ENCODE measurements at places on chromosomes 13 and 19. TPM values are rescaled to one million over a fixed set of nuclear protein-coding genes. Genes with fewer than 3 reads are reported as not detected.

The ACP7 gene
- total RNA-seq = 0.87 TPM

The MRPL4 gene
- total RNA-seq = 22.2 TPM

The CLEC4G gene
- not detected for total RNA-seq

The OR4F17 gene
- total RNA-seq = not detected

The SLC1A6 gene
- total RNA-seq = under 0.01 TPM

The PABPC3 gene
- 0.11 TPM for total RNA-seq

The LILRB5 gene
- total RNA-seq = not detected

The GRK1 gene
- total RNA-seq = not detected

The CD209 gene
- not detected for total RNA-seq

The ZNF616 gene
- total RNA-seq = 11.4 TPM

The RANBP3 gene
- total RNA-seq = 36.1 TPM

The APLP1 gene
- 6.7 TPM for total RNA-seq

The CYSLTR2 gene
- total RNA-seq = not detected

The ERICH6B gene
- total RNA-seq = not detected

The GJB2 gene
- total RNA-seq = not detected

The CAPN12 gene
- not detected for total RNA-seq

The PSG1 gene
- total RNA-seq = 0.62 TPM

The SYDE1 gene
- 25.1 TPM for total RNA-seq

The ZNF607 gene
- 6.7 TPM for total RNA-seq

The GPR18 gene
- not detected for total RNA-seq

The KXD1 gene
- total RNA-seq = 68.0 TPM

The LSM14A gene
- 68.5 TPM for total RNA-seq

The SLITRK6 gene
- 0.22 TPM for total RNA-seq

The STX10 gene
- total RNA-seq = 72.9 TPM

The PCDH20 gene
- total RNA-seq = not detected

The RELB gene
- 10.2 TPM for total RNA-seq

The EVI5L gene
- 23.0 TPM for total RNA-seq

The CLDND2 gene
- not detected for total RNA-seq

The ZNF260 gene
- total RNA-seq = 9.2 TPM

The ADAMTSL5 gene
- 3.1 TPM for total RNA-seq

The PBX4 gene
- 1.9 TPM for total RNA-seq

The ASPDH gene
- not detected for total RNA-seq

The A1BG gene
- total RNA-seq = 16.0 TPM

The GJA3 gene
- total RNA-seq = 0.44 TPM

The SYT5 gene
- 0.12 TPM for total RNA-seq

The SMIM44 gene
- total RNA-seq = not detected

The ZNF665 gene
- total RNA-seq = 4.4 TPM

The LGI4 gene
- total RNA-seq = under 0.01 TPM

The TEX29 gene
- not detected for total RNA-seq
